ENCODE measurements at places on chromosomes 13 and 19. TPM values are rescaled to one million over a fixed set of nuclear protein-coding genes. Genes with fewer than 3 reads are reported as not detected.

Gene TEX101
- total RNA-seq = not detected

Gene NALCN
- 2.4 TPM for total RNA-seq

Gene DUS3L
- total RNA-seq = 37.6 TPM

Gene GJB6
- not detected for total RNA-seq

Gene ELSPBP1
- not detected for total RNA-seq

Gene SYNE4
- total RNA-seq = 7.0 TPM

Gene AKT1S1
- 33.7 TPM for total RNA-seq

Gene ONECUT3
- total RNA-seq = not detected

Gene ARHGAP45
- total RNA-seq = 50.0 TPM

Gene SLC6A16
- total RNA-seq = 3.7 TPM

DNA sequence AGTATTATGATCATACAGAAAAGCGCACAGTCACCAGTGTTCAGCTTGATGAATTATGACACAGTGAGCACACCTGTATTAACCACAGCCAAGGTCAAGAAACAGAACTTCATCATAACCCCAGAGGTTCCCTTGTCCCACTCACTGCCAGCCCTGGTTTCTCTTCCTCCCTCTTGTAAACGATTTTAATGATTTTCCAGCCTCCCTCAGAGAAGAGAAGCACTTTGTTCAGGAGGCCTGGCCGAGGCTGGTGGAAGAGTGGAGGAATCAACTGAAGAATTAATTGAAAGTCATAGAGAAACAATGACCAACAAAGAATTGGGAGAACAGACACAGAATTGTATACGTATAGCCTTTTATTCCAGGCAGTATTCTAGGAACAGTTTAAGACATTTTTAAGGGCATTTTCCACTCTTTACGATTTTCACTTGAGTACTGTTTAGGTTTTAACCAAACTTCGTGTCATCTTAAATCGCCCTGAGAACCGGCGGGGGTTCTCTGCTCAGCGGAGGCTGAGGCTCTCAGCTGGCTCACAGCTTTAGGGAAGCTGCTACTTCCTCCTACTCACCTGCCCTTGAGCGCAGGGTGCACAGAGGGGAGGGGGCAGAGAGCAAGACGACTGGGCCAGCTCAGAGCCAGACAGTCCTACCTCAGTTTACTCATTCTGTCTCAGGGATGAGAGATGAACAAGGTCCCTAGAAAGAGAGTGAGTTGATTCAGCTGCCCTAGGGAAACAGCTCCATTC lies 108.6 kb downstream of the AKAP11 start:
- DNase-seq = no peak

- DNase-seq = no peak
These were observed 213.3 kb upstream of the MIR17HG start for GRCh38 chr13:91133941-91134802.

DNA sequence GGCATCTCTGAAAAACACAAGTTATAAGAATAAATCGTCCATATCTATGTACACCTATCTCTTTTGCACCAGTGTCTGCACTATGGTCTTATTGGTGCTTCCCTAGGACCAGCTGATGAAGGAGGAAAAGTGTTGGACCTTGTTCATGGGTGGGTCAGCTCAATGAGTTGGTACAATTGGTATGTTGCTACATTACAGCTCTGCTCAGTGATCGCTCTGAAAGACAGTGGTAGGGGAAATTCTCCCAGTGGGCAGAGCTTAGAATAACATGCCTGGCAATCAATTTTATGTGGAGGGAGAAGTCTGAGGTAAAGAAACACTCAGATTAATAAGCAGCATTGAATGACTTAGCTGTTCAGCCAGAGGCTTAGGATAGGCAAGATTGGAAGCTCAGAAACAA lies 138.7 kb upstream of the KL start:
- DNase-seq = no peak

DNA sequence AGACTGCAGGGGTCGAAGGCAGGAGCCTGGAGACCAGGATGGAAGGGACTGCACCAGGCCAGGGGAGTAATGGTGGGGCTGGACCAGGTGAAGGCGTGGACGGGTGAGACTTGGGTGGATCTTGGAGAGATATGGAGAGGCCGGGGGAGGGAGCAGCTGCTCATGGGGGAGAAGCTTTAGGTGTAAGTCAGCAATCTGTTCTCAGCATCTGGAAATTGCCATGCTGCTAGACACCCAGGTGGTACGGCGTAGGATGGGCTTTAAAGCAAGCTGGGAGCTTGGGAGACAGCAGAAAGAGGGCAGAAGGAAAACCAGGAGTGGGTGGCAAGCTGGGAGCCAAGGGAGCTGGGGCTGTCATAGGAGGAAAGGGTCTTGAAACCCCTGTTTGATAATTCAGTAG lies 3.0 kb downstream of the CERS4 start:
- DNase-seq = no peak

- no peak for DNase-seq
These were observed 40.1 kb downstream of the METTL21C start for GRCh38 chr13:102654756-102655155.

DNA sequence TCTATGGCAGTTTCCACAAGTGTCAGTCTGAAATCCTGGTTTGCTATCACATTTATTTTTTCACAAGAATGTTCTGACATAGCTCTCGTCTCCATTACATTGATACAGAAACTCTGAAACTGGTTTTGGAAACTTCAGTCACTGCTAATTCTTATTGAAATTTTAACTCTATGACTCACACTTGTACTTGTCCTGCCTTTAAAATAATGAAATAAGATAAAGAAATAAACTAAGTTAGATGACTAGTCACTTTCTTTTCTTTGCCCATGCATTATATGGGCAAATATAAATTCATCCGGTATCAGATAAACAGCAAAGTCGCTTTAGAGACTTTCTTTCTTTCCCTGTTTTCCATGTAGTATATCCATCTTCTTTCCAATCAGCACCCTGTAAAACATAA lies 257.5 kb downstream of the PCDH9 start:
- no peak for DNase-seq

DNA sequence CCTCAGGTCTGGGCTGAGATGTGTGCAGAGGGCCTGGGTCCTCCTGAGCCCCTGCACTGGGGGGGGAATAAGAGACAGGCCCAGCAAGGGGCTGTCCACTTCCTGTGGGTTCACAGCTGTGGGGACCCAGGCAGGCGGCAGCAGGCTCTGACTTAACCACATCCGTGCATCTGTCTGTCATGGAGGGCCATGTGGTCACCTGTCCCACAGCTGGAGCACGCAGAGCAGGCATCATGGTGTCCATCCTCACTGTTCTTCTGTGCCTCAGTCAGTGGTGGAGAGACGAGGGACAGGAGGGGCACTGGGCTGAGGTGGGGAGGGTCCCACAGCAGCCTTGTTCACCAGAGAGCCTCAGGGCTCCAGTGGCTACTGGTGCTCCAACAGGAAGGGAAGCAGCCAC lies 16.3 kb upstream of the KIR3DL3 start:
- DNase-seq = no peak

- no peak for DNase-seq
These were observed 15.3 kb downstream of the TMEM38A start for GRCh38 chr19:16676101-16676798.

DNA sequence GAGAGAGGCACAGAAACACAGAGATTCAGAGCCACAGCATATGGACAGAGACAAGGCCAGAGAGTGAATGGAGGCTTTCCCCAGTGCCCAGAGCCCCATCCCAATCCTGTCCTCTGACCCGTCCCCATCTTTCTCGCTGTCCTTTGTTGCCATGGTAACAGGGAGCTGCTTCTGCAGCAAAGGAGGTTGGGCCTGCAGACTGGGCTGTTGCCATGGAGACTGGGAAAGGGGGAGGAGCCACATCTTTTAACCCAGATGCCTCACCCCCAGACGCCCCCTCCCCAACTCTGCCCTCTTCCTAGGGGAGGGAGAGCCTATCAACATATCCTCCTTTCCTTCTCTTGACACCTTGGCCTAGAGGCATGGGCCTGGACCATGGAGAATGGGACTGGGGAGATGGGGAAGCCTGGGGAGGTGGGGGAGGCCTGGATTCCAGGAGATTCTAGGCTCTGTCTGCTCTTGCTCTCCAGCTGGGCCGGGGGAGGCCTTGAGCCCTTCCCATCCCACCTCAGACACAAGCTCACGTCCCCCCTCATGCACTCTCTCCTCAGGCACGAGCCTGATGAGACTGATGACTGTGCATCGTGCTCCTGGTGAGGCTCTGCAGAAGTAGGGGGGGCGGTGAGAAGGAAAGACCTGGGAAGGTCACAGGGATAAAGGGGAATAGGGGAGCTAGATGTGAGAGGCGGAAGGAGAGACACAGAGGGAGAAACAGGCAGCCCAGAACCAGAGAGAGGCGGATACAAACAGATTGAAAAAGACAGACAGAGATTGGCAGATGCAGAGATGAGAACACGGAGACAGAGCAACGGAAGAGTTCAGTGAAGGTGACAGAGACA lies 2.1 kb upstream of the ATP1A3 start:
- no peak for DNase-seq

- no peak for DNase-seq
These were observed at the start of gene PEAK3 for GRCh38 chr19:2282062-2282861. Gene PEAK3, minus strand, starts transcription at chr19:2282175. Its CDS starts 1,244 bp downstream, at chr19:2280931.

DNA sequence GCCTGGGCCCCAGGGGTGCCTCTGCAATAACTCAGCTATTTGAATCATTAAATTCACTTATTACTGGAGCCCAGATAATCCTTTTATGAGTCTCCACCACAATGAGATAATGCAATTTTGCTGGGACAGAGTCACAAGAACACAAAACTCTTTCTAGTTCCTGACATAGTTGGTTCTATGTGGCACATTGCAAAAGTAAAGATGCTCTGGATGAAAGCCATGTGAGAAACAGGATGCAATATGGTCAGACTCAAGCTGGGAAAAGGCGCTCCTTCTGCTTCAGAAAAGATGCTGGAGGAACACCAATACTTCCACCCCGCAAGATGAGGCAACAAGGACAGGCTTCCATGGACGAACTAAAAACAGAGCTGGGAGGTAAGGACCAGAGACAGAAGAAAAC lies 5.7 kb downstream of the ANKRD27 start:
- DNase-seq = no peak

- no peak for DNase-seq
These were observed 15.4 kb downstream of the RAB8A start for GRCh38 chr19:16127080-16127479.

GRCh38 chr13:75494491-75494890 lies 12.5 kb upstream of the TBC1D4 start:
- DNase-seq = no peak

DNA sequence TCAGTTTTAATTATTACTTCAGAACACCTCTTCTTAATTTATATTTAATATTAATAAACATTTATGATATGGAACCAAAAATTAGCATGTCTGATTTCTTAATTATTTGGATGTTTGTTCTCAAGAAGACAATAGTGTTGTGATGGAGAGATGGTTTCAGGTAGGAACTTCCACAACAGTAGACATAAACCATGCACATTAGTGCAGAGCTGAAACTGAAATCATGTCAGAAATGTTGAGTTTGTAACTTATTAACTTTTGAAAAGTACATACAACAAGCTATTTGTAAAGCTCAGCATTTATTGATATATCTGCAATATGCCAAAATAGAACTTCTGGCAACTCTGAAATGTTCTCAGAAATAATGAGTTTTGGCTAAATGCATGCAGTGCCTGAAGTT lies 11.8 kb upstream of the EDNRB start:
- DNase-seq = no peak

DNA sequence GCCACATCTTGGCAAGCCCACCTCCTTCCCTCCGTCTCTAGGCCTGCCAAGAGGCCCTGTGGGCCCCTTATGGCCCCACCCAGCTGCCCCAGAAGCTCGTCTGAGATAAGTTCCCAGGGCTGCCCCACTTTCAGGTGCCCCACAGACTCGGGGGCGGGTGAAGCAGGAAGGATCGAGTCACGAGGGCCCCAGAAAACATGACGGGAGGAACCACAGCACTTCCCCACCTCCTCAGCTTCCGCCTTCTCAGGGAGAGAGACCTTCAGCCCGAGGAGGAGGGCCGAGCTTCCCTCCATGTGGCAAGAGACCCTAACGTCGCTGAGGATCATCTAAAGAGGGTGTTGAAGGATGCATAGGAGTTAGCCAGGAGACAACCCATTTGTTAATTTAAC lies 4.5 kb upstream of the IL12RB1 start:
- no peak for DNase-seq

GRCh38 chr13:99386911-99387788 lies 80.0 kb upstream of the GPR183 start:
- DNase-seq = no peak

DNA sequence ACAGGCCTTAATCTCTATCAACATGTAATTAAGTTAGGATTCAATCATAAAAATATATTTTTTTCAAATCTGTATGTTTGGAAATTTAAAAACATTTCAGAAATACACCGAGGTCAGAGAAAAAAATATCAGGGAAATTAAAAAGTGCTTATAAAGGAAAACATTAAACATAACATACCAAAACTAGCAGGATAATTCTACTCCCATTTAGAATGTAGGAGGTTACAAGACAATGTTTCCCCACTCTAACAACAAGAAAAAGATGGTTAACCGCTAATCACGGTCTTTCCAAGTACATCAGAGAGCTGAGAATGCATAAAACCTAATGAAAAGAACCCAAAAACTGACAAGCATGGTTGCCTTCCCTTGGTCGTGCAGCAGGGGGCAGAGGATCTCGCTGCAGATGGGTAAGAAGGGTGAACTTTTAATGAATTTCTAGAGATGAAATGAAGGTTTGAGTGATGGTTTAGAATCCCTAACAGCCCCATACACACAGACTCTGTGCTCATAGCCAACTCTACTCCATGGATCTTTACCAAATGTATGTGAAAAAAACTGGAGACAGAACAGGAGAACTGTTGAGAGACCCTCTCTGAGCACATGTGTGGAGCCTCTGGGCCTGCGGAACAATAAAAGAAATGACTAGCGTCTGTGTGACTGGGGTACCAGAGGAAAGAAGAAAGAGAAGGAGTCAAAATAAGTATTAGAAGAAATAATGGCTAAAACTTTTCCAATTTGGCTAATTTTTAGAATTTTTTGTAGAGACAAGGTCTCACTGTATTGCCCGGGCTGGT lies 51.3 kb upstream of the LSM14A start:
- DNase-seq = no peak

DNA sequence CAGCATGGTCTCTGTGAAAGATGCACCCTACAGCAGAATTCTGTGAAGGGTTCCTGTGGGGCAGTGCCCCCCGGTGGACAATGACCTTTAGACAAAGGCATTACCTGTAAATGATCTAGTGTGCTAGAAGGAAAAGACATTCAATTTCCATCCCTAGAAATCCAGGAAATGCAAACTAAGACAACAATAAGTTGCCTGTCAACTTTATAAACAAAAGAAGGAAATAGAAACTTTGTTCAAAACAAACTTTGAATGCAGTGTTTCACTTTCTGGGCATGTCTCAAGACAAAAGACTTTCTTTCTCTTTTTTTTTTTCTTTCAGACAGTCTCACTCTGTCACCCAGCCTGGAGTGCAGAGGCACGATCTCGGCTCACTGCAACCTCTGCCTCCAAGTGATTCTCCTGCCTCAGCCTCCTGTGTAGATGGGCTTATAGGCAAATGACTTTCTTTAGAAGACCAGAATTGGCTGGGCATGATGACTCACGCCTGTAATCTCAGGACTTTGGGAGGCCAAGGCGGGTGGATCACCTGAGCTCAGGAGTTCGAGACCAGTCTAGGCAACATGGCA lies 15.5 kb downstream of the TEX101 start:
- no peak for DNase-seq

GRCh38 chr19:47239610-47240296 lies 8.8 kb upstream of the BBC3 start:
- DNase-seq = peak; percentile 85
